Right cardiac atrium (tissue), 5 donors: ENCODE measurements at places on chromosomes 12 and 14.

DNA sequence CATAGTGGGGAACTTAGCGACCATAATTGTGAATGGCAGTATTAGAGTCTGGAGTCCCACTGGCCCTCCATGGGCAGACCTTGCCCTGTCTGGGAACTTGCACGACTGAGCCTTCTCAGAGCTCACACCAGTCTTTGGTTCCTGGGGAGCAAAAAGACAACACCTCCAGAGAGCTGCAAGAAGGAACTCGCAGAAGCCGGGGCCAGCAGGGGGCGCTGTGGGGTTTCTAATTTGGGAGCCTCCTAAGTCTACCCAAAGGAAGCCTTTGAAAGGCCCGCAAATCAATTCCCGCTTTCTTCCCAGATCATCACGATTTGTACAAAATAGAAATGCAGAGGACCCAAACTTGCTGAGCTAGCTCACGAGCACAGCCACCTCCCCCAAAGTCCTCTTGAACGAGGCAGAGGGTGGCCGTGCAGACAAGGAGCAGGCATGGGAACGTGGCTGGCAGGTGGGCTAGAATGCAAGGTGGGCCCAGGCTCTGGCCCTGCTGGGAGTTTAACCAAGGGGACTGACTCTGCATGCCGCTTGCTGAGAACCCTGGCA is 46.3 kb upstream of the FBXO21 start:
- DNase-seq = peak; percentile 92

DNA sequence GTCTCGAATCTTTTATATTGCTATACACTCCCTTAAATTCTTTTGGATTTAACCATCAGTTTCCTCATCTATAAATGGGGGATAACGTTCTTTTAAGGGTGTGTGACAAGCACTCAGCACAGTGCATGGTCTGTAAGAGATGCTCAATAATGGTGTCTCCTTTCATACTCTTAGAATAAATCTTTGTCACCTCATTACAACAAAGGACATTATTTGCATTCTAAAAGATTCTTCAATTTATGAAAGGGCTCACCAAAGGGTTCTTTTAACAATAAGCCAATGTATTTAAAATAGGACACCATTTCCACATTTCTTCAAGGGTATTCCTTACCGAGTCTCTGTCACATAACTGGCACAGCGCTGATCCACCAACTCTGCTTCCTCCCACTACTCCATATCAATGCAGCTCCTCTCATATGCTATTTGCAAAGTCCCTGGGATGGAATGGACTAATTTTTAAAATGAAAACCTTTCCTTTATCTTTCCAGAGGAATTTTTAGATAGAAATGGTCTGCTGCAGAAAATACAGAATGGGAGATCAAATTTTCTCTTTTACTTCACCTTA is 29.2 kb upstream of the RIC8B start:
- DNase-seq = no peak

DNA sequence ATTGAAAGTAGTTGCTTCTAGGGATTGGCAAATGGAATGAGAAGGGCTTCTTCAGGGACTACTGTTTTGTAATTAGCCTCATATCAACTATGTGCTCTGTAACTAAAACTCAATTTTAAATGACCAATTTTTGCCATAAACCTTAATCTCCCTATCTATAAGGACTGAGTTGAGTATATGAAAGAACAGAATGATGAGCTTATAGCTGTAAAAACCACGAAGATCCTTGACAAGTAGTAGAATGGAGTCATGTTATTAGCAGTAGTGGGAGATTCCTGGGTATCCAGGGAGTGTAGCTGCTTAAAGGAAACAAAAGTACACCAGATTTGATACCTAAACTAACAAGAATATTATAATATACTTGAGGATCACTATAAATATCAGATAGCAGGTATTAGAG is 28.0 kb downstream of the LGALS3 start:
- no peak for DNase-seq

GRCh38 chr12:15928346-15928745 is 17.2 kb downstream of the DERA start:
- no peak for DNase-seq

DNA sequence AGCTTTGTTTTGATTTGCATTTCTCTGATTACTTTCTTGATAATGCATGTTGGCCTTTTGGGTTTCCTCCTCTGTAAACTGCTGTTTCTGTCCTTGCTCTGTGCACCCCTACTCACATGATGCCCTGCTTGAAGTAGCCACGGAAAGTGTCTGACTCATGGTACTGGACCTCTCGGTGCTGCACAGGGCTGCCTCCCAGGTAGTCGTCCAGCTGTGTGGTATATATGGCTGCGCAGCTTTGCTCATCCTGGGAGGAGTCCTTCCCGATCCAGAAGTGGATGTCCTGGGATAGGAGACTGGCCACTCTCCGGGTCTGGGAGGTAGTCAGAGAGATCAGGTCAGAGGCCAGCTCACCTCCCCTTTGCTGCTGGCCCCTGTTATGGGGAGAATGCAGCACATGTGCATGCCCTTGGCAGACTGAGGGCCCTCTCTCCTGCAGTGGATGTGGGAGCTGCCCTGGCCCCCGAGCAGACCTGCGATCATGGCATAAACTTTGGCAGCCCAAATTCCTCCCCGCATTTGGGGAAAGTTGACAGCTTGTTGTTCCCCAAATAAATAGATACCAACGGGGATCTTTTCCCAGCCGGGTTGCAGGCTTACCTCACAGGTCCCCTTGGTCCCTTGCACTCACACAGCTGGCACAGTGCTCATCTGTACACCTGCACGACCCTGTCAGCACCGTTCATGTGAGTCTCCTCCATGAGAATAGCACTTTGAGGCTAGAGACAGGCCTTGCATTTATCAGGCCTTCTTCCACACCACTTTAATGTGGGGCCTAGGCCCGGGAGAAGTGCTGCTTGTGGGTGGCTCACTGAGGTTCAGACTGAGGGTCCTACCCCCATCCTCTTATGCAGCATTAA is 5.2 kb downstream of the AVIL start:
- DNase-seq = no peak

DNA sequence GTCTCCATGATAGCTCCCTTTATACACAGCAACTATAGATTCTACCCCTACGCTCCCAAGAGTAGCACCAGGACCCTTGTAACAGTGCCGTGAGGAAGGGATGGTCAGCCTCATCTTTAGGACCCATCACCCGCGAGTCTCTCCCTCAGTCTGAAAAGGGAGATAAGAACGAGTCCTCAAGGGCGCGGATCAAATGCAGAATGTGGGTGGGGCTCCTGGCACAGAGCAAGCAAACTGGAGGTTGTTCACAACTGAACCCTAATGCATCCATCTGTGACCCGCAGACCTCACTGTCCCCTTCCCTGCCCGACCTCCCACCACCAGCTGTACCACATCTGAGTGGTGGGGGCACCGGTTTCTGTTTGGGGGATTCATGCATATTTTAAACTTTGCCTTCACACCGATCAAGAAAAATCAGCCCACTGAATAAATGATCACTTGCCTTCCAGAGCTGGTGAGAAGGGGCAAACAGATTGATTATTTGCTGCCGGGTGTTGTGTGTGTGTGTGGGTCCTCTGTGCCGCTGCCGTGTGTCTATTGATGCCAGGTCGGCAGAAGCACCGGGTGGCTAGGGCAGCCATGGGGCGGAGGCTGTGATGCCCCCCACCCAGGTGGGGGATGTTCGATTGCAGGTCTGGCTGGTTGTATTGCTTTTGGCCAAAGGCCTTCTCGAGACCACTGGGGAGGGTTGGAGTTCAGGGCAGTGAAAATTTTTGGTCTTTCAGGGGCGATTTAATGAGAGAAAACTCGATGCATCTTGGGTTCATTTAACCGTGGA is 35.7 kb upstream of the BEGAIN start:
- no peak for DNase-seq

DNA sequence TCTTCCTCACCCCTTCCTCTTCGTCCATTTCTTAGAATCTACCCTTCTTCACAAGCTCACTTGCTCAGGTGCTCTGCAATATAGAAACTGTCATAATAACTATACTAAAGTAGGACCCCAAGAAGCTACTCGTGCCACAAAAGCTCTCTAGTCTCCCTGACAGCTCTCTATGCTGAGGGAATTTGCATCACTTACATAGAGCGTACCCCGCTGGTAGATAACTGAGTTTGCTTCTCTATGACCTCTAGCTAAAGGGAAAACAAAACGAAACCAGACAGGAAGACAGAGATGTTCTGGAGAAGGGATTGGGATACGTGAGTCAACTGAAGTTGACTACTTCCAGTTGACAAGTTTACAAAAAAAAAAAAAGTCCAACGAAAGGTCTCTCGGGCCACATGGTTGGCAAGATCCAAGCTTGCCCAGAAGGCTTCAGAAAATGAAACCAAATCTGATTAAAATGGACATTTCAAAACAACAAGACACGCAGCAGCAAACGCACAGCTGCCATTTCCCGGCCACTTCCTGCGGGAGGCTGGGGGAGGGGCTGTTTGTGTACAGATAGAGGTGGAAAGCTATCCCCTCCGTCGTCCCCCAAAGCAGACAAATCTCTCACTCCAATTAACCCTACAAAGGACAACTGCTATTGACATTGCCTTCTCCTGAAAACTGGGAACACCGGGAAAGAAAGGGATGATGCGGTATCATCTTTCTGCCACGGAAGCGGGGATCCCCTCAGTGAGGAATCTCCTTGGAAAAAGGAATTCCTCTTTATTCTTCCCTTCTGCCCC is 1.3 kb downstream of the BAZ2A start:
- DNase-seq = peak; percentile 85

GRCh38 chr12:104738331-104738730 is 219.8 kb downstream of the SLC41A2 start:
- DNase-seq = no peak

DNA sequence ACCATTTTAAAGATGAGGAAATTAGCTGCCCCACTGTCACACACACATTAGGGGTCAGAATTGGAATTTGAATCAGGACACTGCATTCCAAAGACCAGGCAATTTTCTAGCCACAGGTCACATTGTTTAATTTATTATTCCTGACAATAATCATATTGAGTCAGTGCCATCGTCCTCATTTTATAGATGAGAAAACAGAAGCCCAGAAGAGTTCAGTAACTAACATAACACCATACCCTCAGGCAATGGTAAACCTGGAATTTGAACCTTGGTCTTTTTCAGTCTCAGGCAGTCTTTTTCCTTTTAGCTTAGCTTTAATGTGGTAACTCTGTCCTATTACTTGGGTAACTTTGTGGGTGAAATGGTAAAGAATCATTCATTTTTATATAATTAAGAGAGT is 330.3 kb upstream of the SYT1 start:
- no peak for DNase-seq

GRCh38 chr12:25308756-25309155 is 58.0 kb upstream of the KRAS start:
- DNase-seq = no peak

GRCh38 chr12:112716099-112717093 is 75.2 kb upstream of the RPH3A start:
- no peak for DNase-seq

- no peak for DNase-seq
These were observed 14.6 kb upstream of the GNG2 start for GRCh38 chr14:51845811-51846210.

GRCh38 chr14:92959761-92960680 is 37.1 kb downstream of the CHGA start:
- peak; percentile 24 for DNase-seq

- DNase-seq = no peak
These were observed 16.5 kb upstream of the TPCN1 start for GRCh38 chr12:113204804-113205203.

GRCh38 chr12:99393763-99394162 is 253.8 kb upstream of the GARIN6 start:
- no peak for DNase-seq
